Astrocyte (in vitro differentiated cells and primary cell): ENCODE measurements at places on chromosomes 2 and 18.

- peak; percentile 81 for DNase-seq
Observed at GRCh38 chr2:150911766-150912280, 349.8 kb downstream of the RBM43 start.

DNA sequence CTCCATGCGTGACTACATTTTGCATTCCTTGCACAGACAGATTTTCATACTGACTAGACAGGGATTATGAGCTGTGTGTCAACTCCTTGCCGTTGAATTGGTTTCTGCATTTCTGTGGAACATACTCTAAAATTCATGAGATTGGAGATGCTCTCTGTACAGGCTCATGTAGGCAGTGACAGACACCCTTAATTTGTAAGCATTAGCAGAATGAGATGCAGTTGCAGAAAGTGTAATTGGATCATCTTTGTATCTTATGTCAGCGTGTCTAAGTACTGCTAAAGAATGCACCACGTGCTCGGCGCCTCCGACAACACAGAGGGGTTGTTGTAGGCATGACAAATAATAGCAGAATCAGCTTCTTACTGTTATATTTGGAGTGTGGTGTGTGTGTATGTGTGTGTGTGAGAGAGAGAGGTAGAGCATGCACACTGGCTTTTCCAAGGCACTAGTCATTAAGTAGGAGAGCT is 212.4 kb downstream of the CMPK2 start:
- no peak for DNase-seq

DNA sequence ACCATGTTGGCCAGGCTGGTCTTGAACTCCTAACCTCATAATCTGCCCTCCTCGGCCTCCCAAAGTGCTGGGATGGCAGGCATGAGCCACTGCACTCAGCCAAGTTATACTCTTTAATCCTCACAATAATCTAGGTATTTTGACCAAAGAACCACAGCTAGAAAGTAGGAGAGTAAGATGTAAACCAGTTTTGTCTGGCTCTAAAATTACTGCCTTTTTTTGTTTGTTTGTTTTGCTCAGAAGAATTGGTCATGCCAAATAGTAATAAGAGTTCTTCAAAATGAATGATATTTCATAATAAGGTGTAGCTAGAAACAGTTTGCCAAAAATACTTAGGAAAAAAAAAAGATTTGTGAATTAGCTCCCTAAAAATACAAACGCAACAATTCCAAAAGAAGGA is 36.7 kb downstream of the SCN2A start:
- no peak for DNase-seq

GRCh38 chr2:2892892-2893291 is 484.7 kb downstream of the EIPR1 start:
- DNase-seq = no peak

GRCh38 chr2:156803243-156803642 is 367.1 kb downstream of the GPD2 start:
- DNase-seq = no peak

GRCh38 chr18:42883169-42883568 is 232.3 kb downstream of the RIT2 start:
- no peak for DNase-seq
